ENCODE measurements at places on chromosomes 13 and 19. TPM values are rescaled to one million over a fixed set of nuclear protein-coding genes. Genes with fewer than 3 reads are reported as not detected.

The GAS6 gene
- total RNA-seq: 21.8 TPM

The ATP1A3 gene
- total RNA-seq: 153 TPM

The ADAMTSL5 gene
- total RNA-seq: not detected

The MYH14 gene
- 0.94 TPM for total RNA-seq

The DENND1C gene
- total RNA-seq: not detected
